ENCODE measurements at places on chromosomes 7 and 10.

DNA sequence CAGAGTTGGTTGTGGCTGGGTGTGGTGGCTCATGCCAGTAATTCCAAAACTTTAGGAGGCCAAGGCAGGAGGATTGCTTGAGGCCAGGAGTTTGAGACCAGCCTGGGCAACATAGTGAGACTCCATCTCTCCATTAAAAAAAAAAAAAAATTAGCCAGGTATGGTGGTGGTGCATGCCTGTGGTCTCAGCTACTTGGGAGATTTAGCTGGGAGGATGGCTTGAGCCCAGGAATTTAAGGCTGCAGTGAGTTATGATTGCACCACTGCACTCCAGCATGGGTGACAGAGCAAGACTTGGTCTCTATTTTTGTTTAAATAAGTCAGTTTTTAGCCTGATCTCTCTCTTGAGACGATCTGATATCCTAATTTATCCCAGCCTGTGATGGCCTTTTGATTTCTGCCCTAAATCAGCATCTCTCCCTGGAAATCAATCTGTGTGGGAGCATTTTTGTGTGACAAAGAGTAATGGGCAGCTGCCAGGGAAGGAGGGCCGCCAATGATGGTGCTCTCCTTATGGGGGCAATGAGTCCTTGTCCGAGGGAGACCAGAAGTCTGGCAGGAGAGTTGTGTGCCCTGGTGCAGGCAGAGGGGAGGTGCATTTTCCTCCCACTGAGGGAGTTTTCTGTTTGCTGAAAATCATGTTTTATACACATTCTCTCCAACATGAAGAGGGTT lies 111.0 kb downstream of the NRP1 start:
- DNase-seq = peak; percentile 51

DNA sequence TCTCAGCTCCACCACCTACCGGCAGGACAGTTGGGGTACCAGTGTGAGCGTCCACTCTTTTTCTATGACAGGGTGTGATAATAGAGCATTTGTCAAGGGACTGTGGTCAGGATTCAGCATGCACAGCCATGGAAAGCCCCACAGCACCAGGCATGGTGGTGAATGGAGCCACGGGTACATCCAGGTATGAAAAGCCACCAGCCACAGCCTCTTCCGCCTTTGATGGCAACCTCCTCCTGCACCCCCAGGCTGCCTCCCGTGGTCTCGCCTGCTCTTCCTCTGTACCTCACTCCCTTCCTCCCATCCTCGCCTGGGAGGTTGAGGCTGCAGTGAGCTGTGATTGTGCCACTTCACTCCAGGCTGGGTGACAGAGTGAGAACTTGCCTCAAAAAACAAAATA lies 90.2 kb upstream of the CHST15 start:
- DNase-seq = no peak

DNA sequence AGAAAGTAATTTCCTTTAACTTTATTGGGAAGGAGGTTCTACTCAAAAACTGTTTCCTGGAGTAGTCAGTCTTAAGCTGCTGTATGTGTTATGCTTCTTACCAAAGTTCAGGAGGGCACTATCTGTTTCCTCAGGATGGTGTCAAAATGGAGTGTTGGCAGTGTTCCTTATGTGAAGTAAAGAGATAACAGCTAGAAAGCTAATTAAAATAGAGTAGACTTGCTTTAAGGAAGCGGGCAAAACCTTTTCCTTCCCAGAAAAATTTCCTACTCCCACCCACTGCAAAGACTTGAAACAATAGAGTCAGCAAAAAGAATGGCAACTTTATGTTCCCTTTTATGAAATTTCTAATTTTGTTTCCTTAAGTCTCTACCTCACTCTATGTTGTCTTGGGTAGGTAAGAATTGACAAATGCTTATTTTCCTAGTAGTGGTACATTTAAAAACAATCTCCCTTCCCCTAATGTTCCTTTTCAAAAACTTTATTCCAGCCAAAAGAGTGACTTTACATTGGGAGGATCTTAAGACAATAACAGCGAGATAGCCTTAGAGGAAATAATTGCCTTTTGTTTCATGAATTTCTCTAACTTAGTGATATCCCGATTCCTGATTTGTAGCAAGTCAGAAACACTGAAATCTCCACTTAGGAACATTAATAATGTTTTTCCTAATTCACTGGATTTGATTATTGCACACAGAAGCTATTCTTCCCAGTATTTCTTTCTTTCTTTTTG lies 26.5 kb upstream of the ENTPD1 start:
- DNase-seq = no peak

DNA sequence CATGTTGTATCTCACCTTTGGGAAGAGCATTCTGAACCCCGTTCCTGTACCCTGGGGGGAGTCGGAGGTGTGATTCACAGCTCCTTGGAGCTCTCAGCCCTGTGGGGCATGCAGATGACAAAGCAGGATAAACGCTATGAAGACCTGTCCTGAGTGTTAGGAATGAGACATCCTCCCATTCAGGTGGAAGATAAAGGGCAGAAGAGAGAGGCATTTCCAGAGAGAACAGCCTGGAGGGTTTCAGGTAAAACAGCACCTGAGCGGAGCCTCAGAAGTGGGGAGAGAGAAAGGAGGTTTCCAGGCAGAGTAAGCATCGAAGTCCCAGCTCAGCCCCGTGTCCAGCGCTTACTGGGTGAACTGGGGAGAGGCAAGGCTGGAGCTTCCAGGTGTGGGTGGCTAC lies 288.9 kb downstream of the KLF6 start:
- DNase-seq = no peak

GRCh38 chr7:135291809-135292253 lies 58.2 kb downstream of the STRA8 start:
- peak; percentile 84 for DNase-seq

DNA sequence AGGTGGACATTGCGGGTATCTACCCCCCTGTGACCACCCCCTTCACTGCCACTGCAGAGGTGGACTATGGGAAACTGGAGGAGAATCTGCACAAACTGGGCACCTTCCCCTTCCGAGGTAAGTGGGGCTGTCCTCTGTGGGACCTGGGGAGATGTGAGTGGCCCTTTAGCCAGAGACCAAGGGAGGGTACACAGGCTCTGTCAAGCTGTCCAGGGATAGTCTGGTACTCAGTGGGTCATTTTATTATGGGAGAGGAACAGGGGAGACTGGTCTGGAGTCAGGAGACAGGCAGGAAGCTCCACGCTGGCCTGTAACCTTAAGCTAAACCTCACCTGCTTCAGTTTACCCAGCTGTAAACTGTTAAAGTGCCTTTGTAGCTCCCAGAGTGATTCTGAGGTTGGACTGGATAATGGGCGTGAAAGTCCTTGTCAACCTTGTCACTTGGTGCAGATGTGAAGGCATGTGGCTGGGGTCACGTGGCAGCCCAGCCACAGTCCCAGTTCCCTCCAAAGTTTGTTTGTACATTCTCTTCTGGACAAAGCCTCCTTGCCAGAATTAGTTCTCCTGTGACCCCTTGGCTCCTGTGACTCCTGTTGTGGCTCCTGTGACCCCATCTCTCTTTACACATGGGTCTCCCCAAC lies 729 bp downstream of the HOGA1 start:
- no peak for DNase-seq

DNA sequence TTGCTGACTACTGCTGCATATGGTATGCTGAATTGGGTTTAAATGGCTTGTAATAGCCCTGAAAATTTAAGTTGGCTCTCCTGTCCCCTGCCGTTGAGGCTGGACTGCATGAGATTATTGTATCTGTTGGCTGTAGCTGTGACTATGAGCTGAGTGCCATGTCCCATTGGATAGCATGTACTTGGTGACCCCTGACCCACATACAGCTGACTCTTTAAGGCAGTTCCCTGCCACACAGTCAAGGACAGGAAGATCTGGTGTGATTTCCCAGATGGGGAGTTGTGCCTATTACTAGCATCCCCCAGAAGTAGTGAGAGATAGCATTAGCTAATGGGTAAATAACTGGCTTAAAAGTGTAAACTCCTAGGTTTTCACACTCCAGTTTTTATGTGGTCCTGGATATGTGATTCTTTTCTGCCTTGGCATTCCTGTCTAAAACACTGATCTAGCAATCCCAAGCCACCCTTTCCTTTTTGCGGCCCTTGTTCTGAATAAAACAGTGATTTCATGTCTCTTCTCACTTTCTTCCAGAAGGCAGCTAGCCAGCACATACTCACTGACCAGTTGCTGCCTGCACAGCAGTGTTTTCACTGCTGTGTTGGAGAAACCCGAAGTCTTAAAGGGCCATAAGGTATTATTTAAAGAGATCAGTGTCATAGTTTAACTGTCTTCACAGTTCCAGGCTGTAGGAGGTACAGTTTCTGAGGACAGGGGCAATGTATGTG lies 35.9 kb downstream of the LRRC4 start:
- no peak for DNase-seq

All from kidney glomerular epithelial cell (primary cell).